ENCODE measurements at places on chromosomes 16 and 17.

DNA sequence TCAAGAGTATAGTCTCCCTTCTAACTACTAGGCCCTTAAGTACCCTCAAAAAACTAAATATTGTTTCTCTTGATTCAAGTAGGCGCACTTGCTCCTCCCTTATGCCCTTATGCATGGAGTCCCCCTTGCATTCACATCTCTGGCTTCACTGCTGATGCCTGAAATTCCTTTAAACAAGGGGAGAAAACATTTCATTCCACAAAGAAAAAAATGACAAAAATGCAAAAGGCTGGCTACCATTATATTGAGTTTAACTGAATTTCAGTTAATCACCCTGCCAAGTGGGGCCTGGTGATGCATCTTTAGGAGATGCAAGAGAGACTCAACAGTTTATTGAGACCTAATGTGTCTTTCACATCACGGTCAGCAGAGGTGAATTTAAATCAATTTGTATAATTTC, 35.6 kb downstream of the CRLF3 start:
- no peak for DNase-seq

DNA sequence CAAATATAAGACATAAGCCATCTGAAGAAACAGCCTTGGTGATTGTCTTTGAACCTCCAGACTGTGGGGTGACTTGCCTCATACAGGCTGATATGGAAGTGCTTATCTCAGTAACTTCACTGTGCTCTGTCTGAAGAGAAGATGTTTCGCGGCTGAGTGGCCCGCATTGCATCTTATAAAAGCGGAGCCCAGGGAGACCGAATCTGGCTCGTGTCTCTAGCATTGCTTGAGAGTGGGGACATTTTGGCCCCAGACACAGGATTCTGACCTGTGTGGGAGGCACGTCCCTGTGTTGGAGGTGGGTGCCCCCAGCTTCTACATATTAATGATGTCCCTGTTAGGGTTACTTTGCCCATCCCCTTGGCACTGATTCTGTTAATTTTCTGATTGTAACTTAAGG, 66.4 kb downstream of the METRNL start:
- DNase-seq: no peak

DNA sequence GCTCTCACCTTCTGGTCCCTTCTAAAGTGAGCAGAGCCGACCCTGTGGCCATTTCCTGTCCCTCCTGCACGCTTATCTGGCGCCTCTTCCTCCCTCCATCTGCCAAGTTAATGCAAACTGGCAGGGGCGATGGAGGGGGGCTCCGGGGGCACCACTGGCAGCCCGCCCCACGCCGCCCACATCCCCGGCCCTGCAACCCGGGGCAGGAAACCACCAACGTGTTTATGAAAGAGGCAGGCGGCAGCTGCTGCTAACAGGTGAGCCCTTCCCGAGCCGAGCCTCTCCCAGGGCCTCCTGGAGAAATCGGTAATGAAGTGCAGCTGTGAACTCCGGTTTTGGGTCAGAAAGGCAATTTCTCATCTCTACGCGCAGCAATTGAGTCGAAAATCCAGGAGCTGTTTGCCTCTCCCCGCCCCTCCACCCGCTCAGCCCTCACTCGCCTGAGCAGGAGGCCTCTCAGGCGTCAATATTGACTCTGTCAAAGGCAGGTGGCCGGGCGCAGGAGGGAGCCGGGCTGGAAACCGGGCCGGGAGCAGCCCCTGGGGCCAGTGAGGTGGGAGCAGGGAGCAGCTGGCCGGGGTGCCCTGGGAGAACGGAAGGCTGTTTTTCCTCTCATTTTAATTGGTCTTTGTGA, 164.4 kb upstream of the GSE1 start:
- DNase-seq: no peak

GRCh38 chr16:3092501-3092941, 6.6 kb downstream of the ZSCAN10 start:
- DNase-seq: no peak

GRCh38 chr17:72381597-72382397, 261.0 kb downstream of the SOX9 start:
- no peak for DNase-seq

DNA sequence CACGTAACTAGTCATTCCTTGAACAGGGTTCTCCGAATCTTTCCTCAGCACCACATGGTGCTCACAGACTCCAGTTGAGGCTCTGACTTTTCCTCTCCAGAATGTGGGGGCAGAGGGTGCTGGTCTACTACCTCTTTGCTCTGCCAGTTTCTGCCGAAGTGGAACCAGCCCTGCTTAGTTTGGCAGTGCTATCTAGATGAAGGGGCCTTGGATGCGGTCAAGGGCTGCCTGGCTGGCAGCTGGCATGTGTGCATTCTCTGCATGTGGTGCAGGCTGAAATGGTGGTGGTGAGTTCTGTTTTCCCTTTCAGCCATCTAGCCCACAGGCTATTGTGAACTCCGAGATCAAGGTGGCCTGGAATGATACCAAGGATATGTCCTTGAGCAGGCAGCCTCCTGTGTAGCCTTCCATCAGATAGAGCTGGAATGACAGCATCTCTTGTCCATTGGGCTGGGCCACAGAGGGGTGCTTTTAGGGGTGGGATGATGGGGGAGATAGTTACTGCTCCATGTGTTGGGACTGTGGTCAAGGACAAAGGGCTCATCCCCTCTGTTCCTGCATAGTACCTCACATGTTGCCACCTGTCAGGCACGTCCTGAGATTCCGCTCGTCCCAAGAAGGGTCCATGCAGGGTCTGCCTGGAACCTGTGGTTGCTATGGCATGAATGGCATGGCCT, 2.0 kb downstream of the DYNLL2 start:
- DNase-seq: no peak

DNA sequence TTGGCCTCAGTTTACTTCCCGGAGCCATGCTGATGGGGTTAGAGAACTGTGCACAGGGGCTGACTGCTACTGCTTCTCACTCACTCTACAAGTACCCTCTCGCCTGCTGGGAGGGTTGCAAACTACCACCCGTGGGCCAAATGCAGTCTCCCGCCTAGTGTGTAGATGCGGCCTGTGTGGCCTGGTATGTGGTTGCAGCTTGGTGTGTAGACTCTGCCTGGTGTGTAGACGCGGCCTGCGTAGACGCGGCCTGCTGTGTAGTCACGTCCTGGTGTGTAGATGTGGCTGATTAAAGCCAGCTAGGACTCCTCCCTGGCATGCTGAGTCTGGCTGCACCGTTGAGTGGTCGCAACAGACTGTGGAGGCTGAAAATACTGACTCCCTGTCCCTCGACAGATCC, 7.3 kb downstream of the CANT1 start:
- DNase-seq: no peak

GRCh38 chr16:87076950-87077749, 240.0 kb downstream of the C16orf95 start:
- peak; percentile 51 for DNase-seq

DNA sequence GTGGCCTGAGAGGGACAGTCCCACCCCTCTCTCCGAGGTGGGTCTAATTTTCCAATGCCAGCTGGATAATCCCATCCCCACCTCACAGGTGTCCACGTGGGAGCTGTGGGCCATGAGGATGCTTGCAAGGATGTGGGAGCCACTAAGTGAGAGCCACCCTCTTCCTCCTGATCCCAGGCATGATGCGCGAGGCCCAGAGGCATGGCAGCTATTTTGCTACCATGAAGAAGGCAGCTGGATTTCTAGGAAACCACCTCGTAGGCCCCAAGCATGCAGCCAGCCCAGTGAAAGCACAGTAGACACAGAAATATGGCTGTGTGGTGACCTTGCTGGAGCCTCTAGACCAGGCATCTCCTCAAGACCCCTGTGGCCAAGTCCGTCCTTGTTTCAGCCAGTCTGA, 20.4 kb downstream of the KDM8 start:
- DNase-seq: no peak

DNA sequence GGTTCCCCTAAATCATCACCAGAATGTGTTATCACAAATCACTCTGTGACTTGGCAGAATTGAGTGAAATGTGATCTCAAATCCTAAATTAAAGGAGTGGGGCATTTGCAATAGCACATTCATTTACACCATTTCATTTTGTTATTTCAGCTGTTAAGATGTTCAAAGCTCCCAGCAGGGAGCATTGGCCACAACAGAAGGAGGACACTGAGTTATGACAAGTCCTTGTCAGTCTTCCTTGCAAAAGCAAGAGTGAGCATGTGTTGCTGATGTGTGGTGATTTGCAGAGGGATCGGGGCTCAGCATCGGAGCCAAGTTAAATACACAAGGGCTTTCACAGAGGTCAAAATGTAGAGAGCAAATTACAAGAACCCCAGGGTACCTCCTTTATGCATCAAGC, 372.2 kb upstream of the CDH5 start:
- DNase-seq: no peak

GRCh38 chr16:80525420-80525819, 15.4 kb upstream of the DYNLRB2 start:
- no peak for DNase-seq

GRCh38 chr17:73174126-73174525, 9.3 kb downstream of the SSTR2 start:
- DNase-seq: no peak

All from HS-27A (cell line).